D721Med (cell line): ENCODE measurements at places on chromosomes 2 and 18.

DNA sequence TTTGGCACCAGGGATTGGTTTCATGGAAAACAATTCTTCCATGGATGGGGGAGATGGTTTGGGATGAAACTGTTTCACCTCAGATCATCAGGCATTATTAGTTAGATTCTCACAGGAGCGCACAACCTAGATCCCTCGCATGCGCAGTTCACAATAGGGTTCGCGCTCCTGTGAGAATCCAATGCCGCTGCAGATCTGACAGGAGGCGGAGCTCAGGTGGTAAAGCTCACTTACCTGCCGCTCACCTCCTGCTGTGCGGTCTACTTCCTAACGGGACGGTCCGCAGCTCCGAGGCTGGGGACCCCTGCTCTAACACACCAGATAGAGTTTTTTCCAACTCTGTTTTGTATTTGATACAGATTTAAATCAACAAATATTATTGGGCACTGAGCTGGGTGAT lies 286.5 kb downstream of the MTX2 start:
- no peak for DNase-seq

- DNase-seq: no peak
These were observed 157.4 kb downstream of the DTNA start for GRCh38 chr18:34867520-34867919.

DNA sequence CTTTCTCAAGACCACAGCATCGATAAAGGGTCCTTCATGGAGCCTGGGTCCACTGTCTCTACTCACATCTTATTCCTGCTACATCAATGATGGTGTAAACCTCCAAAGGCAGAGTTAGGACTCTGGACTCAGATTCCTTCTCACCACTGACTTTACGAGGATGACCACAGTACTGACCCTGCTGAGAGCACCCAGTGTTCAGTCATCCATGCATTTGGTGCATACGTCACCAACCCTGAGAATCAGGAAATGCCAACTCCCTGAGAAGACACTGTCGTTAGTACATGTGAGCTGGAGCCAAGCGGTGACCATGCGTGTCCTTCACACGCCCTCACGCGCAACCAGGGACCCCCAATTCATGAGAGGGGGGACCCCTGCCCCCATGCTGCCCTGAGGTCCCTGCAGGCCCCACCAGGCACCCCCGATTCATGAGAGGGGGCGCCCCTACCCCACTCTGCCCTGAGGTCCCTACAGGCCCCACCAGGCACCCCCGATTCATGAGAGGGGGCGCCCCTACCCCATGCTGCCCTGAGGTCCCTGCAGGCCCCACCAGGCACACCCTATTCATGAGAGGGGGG lies 178.4 kb upstream of the TPO start:
- no peak for DNase-seq

- no peak for DNase-seq
These were observed 17.4 kb upstream of the ACKR3 start for GRCh38 chr2:236552212-236552542.

DNA sequence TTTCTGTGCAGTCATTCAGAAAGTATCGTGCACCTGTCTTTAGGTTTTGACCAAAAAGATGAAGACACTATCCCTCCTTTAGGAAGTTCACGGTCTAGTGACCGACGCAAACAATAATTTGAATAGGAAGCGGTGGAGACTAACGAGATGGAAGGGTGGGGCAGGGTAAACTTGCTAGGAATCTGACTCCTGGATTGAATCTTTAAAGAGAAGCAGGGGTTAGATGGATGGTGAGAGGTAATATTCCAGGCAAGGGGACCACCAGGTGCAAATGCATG lies 651 bp upstream of the TXNL1 start:
- no peak for DNase-seq

GRCh38 chr18:68417166-68417799 lies 297.6 kb downstream of the TMX3 start:
- DNase-seq: no peak

GRCh38 chr2:195594919-195595694 lies 61.9 kb upstream of the SLC39A10 start:
- no peak for DNase-seq

DNA sequence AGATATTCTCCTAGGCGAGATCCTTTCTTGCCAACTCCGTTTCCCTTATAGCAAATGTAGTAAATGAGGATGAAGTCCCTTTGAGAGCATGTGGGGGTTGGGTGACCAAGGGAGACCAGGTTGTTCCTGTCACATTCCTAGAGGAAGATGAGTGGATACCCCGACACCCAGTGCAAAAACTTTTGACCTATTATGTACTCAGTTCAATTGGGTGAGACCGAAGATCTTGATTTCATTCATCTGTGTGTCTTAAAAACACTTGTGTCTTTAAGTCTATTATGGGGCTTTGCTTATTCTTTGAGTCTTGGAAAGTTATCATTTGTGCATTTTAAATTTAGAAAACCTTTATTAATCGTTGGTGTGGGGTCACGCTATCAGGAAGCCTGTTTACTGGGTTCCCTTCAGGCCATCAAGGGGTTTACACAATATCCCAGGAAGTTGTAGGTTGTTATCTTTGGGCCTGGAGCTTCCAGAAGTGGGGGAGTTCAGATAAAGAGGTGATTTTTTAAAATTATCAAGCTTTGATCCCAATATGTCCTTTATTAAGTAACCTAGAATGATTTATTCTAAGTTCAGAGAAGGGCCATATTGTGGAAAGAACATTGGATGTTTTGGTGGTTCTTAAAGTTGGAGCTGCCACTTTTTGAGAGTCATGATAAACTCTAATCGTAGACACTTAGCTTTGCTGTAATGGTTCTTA lies 2.8 kb downstream of the RHOB start:
- no peak for DNase-seq

- no peak for DNase-seq
These were observed 1.7 kb downstream of the STEAP3 start for GRCh38 chr2:119225105-119225865.

DNA sequence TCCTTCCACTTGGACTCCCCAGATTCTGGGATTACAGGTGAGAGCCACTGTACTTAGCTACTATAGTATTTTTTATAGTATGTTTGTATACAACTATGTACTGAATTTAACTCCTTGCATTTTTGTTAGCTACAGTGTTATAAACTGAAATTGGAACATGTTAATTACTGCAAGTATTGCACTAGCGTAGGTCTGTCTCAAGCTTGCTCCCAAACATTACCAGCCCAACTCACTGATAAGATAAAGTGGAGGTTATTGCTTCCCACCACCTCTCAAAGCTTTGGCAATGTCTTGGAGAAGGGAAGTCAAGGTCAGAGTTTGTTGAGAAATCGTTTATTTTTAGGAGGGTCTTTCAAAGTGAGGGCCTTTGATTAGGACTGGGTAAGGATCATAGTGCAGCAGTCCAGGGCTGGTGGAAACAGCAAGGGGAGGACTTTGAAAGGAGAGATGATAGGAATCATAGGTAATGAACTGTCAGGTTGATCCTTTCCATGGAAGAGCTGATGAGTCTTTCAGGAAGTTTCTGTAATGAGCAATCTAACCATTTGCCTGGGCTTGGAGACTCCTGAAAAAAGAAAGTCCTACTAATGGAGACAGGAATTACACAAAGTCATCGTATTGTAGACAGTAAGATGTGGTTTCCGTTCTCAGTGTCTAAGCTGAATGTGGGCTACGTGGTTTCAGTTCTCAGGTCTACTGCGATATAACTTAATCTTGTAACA lies 257.1 kb downstream of the MYO3B start:
- no peak for DNase-seq

GRCh38 chr2:11099122-11100065 lies 55.9 kb upstream of the SLC66A3 start:
- DNase-seq: no peak

- DNase-seq: no peak
These were observed 765.4 kb downstream of the MBD2 start for GRCh38 chr18:53458944-53459580.

DNA sequence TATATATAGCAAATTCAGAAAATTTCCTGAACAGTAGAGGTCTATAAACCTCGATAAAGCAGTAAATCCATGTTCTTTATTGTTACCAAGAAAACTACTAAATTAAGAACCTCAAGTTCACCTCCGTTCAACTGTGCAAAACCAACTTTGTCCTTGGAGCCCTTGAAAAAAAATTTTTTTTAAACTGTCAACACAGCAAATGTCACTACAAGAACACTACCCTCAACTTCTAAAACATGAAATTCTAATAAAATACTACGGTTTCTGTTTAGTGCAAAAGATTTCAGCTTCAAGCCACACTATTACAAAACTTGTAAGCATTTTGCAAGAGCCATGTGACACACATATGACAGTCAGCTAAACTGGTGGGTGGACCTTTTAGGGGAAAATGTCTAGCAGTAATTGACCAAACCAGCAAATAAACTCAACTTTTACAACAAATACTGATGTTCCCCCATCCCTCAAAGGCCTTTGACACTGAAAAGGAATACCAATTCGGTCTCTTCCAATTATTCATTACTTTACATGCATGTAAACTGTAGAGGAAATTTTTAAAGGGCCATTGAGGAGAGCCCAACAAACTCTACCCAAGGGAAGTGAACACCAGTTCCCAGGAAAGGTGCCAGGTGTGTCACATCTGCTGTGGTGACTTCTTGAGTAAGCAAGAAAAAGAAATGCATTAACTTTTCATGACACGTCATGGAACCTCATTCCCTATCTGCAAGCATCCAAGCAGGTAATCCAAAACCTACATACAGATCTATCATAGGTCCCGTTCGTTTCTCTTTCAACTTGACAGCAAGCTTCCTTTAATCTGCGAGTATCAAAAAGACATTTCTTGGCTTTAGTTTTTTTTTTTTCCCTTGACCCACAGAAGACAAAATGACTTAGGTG lies 1.4 kb downstream of the RAB1A start:
- no peak for DNase-seq

DNA sequence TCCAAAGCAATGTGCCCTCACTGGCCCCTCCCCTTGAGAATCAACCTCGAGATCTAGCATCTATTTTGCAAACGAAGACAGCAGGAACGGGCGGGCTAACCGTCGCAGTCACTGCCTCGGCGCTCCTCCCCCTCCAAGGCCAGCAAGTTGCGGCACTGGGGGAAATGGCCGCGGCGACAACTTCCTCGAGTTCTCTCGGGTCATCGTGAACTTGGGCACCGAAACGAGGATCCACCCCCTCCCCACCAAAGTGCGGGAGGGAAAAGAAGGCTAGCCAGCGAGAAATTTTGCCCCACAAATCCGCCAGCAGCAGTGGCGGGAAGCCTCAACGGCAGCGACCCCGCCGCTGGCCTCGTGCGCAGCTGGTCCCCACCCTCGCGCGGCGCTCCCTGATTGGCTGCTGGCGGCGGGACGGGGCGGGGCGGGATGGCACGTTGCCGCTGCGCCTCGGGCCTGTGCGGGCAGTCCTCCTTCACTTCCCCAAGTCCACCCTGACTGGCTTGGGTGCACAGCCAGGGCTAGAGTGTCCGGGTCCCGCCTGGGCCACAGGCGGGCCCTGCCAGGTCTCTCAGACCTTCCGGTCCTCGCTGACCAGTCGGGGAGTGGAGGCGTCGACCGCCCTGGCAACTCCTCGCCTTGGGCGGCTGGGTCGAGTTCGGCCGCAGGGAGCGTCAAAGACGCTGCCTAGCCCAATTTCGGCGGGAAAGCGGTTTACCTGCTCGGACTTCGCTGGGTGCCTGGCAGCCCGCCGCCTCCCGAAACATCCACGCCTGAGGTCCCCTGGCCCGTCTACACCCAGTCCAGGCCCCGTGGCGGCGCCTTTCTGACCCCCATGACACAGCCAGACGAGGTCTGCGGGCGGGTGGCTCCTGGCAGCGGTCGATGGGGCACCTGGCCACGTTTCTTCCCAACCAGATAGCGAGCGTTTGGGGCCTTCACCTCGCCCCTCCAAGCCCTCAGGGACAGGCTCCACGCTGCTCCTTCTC lies at the start of gene BOLL:
TSS of gene BOLL (minus strand) at position 364 of the 986 bp plus-strand sequence. CDS start 3,469 bp downstream, outside the sequence.
- DNase-seq: no peak

DNA sequence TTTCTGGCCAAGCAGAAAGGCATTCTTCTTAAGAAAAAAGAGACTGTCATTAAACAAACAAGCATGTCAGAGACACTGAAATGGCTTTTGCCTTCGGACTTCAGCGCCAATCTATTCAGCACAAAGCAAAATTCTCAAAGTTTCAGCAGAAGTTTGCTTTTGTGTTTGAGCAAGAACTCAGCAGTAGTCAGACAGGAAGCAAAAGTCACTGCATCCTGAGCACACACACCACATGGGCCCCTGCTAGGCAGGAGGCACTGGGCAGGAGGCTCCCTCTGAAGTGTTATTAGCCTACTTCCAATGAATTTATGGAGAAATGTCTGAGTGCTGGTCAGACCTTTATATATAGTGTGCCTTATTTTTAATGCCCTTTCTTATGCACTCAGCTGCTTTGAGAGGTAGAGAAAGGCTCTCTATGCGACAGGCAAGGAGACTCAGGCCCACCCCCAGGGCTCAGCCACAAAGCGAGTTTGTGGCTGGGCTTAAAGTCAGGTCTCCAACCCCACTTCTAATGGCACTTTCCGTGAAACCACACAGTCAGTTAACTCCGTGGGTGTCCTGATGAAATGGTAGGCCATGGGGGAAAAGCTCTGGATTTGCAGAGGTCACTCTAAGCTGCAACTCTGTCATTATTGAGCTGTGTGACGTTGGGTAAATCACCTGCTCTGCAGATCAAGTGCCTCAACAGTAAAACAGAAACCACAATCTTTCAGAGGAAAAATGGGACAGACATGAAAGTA lies 161.0 kb upstream of the TMEM200C start:
- DNase-seq: no peak

GRCh38 chr2:48467637-48468036 lies 62.3 kb upstream of the STON1 start:
- no peak for DNase-seq

- DNase-seq: no peak
These were observed 89.0 kb downstream of the ZNF532 start for GRCh38 chr18:58953627-58954026.

DNA sequence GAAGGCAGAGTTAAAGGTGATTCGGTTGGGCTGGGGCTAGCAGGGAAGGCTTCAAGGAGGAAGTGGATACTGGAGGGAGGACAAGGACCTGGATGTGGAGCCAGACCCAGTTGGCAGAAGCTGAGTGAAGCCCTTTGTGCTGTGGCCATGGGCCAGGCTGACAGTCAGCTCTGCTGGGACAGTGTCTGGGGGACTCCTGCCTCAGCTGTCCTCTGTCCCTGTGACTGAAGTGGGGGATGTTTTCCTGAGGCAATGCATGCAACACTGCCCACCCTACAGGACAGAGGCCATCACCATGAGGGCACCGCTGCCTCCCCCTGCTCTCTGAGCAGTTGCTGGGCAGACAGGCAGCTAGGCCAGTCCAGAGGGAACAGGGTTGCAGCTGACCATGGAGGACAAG lies 40.0 kb downstream of the ST8SIA5 start:
- DNase-seq: no peak

GRCh38 chr2:75787532-75788132 lies 76.9 kb upstream of the GCFC2 start:
- DNase-seq: no peak

DNA sequence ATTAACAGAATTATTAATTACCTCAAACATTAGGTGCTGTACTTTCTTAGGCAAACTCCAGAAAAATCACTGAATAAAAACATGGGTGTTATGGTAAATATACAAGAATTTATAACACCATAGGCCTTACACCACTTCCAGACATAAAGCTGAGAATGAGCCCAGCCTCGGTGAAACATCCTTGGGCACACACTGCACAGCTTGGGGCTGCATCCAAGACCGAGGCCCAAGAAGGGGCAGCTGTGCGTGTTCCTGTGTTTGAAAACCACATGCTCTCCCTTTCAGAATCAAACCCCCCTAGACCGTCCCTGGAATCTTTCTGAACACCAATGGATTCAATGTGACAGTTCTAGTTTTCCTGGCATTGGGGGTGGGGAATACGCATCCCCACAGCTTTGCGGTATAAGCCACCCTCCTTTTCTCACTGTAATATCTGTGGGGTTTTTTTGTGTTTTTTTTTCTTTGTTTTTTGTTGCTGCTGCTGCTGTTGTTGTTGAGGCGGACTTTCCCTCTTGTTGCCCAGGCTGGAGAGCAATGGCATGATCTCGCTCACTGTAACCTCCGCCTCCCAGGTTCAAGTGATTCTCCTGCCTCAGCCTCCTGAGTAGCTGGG lies 12.9 kb downstream of the ERFE start:
- no peak for DNase-seq
